Head of caudate nucleus (tissue), 42 donors: ENCODE measurements at places on chromosomes 7 and 10.

GRCh38 chr7:64687249-64687648, 21.3 kb downstream of the ZNF107 start:
- DNase-seq = no peak

DNA sequence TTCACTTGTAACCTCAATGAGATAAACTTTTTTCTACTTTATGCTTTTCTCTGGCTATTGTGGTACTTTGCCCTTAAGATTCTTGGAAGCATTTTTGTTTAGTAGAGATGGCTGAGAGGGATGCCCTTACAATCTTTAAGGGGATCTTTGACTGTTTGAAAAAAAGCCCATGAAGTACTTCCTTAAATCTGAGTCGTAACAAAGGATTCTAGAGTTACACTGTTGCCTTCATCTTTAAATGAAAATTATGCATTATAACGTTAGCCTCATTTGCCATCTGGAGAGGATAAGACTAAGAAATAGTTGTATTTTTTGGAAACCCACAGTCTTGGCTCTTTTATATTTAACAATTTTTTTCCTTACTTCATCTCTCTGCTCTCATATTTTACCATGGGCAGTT, 37.8 kb upstream of the FZD1 start:
- no peak for DNase-seq

DNA sequence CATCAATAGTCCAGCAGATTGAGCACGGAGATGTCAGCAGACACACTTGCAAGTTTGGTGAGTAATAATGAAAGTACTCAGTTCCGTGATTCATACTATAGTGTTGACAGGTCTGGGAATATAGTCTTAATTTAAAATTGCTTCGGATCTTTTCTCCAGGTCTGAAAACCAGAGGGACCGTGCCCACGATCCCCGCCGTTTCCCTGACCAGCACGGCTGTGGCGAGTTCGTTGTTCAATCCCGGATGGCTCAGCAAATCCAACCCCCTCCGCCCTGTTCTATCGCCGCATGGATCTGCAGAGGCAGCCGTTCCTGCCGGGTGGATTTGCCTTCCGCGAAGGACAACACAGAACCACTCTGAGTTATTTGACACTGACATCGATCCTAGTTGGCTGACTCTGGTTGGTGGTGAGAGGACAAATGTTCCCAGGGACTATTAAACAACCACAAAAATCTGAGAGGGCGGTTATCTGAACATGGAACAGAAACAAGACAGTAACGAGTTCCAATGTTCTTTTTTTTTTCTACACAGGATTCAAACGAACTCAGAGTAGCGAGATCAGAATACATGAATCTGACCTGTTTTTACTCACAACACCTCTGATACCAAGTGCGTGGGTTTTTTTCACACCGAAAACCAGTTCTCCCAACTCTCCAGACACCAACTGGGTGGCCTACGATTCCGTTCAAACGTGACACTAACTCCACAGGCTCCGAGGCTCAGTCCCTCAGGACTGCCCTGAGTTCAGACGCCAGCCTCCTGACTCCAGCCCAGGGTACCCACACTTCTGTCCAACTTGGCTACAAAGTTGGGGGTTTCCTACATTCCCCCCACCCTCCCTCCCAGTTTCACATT, 52.7 kb downstream of the RBM17 start:
- no peak for DNase-seq

- DNase-seq = no peak
These were observed 178.0 kb downstream of the SRPK2 start for GRCh38 chr7:105210721-105211205.

- DNase-seq = no peak
These were observed 19.8 kb downstream of the PIK3AP1 start for GRCh38 chr10:96700374-96701099.

GRCh38 chr10:124025660-124026588, 67.5 kb downstream of the CHST15 start:
- no peak for DNase-seq

- no peak for DNase-seq
These were observed 2.4 kb downstream of the MKX start for GRCh38 chr10:27743012-27743876.

DNA sequence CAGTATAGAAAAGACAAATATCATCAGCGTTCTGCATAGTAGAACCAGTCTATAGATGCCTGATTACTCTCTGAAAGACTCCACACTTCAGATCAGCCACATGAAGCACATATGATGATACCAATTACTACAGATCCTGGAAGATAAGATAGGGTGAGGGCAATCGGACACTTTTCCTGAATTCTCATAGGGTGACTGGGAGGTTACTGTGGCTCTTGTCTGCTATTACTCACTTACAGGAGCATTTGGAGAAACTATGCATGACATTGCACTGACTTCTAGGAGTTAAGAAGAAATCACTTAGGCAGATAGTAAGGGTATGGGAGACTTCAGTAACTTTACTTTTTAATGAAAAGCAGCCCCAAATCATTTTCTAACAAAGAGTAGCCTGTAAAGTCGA, 1140.9 kb downstream of the XPNPEP1 start:
- DNase-seq = no peak

DNA sequence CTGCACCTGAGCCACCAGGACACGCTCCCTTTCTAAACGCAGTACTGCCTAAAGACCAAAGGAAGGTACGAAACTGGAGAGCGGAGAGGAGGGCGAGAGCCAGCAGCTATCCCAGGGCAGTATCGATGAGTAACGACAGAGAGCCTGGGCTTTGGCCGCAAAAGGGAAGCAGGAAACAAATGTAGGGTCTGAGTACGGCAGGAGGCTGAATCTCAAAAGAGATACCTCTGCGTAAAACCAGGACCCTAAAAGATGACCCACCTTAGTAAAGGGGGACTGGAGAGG, 20.4 kb downstream of the PARP12 start:
- DNase-seq = no peak

DNA sequence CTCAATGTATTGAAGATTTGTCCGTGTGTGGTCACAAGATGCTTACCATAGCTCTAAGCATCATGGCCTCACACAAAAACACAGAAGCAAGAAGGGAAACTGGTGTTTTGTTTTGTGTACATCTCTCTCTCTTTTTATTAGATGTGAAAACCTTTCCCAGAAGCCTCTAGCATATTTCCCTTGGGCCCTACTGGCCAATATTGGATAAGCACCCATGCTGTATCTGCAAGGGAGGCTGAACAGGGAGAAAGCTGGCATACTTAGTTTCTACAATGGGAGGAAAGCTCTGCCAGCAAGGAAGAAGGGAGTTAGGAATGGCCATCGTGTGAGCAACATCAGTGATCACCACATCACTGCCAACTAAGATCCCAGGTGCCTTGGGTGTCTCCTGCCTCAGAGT, 9.6 kb upstream of the NAMPT start:
- DNase-seq = no peak

- no peak for DNase-seq
These were observed 14.0 kb downstream of the RASGEF1A start for GRCh38 chr10:43252783-43253341.

DNA sequence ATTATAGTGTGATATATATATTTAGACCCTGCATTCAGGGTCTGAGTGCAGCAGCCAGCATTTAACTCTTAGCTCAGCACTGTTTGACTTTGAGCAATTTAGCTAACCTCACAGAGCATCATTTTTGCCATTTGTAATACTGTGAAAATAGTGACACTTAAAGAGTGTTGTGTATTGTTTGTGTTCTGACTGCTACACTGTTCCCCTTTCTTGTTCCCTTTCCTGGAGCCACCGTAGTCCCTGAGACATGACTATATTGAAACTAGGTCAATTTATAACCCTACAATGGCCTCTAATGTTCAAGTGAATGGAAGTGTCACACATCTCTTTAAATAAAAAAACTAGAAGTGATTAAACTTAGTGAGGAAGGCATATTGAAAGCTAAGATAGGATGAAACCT, 20.3 kb upstream of the CD36 start:
- no peak for DNase-seq

DNA sequence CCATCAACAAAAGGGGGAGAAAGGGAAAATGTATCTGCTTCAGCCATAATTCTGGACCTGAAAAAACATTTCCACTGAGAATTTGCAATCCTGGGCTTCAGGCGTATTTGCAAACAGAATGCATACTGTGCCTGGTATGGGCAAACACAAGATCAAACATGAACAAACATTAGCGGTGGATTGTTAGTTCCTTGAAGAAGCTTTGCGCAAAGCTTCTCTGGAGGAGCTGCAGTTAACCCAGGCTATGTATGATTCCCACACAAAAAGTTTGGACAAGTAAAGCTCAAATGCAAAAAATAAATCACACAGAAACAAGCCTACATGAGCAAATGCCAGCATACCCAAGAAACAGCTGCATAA, 20.4 kb upstream of the HILPDA start:
- DNase-seq = no peak

DNA sequence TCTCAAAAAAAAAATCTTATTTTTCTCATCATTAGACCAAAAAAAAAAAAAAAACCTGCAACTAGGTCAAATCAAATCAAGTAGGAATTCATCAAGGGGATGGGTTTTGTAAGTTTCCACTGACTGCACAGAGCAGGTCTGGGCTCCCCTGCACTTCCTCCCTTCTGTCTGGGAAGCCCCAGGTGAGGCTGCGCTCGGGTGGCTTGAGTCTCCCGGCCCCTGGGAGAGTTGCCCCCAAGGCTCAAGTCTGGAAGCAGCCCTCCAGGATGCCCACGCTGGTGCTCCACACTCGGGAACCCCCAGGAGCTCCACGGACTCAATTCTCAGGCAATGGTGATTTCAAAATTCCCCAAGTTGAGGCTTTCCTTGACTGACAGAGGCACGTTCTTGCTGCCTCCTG, 41.7 kb upstream of the RBM33 start:
- no peak for DNase-seq

- no peak for DNase-seq
These were observed 70.2 kb downstream of the UBE2H start for GRCh38 chr7:129882531-129882930.

GRCh38 chr10:107666214-107666613, 501.7 kb upstream of the SORCS1 start:
- no peak for DNase-seq

DNA sequence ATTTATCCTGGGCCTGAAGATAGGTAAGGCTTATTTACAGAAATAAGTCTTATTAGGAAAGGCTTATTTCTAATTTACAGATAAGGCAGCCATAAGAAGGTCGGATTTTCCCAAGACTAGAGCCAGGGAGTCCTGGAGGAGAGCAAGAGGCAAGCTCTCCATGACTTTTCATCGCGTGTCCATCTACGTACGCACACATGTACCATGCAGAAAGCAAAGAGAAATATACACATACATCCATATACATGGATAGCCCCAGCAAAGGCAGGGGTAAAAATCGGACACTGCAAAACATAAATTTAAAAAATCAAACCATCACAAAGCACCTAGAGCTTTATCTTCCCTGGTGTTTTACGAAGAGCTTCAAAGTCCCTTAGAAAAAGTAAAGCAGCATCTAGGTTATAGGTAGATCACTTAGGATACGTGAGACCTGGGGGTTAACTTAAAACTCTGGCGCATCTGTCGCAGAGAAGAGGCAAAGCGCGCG, 25.8 kb upstream of the ZRANB1 start:
- DNase-seq = no peak

DNA sequence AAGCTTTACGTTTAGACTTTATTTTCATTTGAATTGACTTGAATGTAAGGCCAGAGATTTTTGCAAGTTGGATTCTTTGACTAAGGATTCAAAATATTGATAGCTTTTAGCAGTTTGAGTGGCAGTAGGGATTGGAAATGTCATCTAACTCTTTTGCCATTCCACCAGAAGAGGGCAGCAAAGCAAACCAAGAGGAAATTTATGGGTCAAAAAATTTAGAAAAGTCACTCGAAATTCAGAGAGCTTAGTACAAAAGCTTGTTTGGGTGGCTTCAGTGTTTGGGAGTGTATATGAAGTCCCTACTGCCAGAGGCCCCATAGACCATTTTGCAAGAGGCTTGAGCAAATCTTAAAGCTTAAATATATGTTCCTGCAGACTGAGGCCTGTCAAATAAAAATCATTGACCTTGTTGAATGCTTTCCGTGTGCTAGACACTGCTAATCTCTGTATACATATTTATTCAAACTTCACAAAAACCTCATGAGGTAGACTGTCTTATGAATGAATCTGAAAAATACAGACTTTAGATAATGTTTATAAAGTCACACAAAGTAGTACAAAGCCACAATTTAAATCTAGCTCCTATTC, 44.6 kb upstream of the RSBN1L start:
- DNase-seq = no peak

DNA sequence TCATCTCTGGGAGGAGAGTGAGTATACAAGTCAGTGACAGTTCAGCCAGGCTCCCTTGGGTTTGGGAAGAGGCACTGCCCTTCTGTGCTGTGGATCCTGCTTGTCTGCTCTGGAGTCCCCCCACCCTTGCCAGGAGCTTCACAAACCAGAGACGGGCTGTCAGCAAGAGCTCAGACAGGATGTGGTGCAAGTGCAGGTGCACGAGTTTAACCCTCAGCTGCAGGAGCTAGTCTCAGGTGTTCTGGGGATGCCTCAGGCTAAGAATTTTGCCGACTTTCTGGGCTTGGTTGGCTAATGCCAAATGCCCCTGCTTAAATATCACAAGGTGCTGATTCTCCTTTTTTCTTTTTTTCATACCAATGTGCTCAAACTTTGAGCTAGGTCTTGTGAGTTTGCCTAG, 22.3 kb downstream of the ZNF783 start:
- DNase-seq = no peak

GRCh38 chr10:5479481-5480161, 19.7 kb downstream of the CALML5 start:
- no peak for DNase-seq

- no peak for DNase-seq
These were observed 29.5 kb downstream of the ABRAXAS2 start for GRCh38 chr10:124831116-124831515.

DNA sequence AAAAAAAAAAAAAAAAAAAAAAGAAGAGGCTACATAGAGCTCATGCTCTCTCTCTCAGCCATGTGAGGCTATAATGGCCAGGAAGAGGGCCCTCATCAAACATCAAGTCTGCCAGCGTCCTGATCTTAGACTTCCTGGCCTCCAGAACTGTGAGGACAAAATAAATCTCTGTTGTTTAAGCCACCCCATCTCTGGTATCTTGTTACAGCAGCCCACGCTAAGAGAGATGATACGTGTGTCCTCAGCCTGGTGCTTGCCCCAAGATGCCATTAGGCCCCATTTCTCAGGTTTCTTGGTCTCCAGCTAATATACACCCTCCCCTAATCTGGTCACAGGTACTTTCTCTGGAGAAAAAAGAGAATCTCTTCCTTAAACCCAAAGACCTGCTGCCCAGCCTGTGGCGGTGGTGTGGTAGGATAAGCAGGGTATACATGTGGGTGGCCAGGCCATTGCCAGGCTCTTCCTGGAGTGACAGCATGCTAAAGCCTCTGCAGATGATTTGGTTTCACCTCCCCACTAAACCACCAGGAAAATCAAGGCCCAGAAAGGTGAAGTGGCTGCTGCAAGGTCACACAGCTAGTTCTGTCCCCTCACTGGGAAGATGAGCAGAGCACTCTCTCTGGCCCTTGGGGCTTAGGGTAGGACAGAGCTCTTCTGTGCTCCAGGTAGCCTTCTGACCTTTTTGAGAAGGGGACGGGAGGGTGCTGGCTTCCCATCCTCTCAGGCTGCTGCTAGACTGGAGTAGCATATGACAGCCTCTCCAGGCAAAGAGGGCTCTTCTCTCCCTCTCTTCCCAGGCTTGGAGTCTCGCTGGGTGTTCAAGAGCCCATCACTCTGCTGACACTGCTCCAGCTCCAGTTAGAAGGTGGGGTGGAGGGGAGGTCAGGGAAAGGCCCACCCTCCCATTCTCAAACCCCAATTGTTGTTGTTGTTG, 5.2 kb downstream of the SPOCK2 start:
- DNase-seq = no peak

GRCh38 chr7:132964876-132965275, 117.0 kb downstream of the CHCHD3 start:
- no peak for DNase-seq
